ENCODE measurements at places on chromosomes 6 and 20. TPM values are rescaled to one million over a fixed set of nuclear protein-coding genes. Genes with fewer than 3 reads are reported as not detected.

Gene TTI1
- total RNA-seq = 27.2 TPM

Gene PI3
- not detected for total RNA-seq

Gene PAX1
- total RNA-seq = not detected

Gene ME1
- 12.9 TPM for total RNA-seq

Gene C2
- total RNA-seq = 5.3 TPM

Gene TCF21
- total RNA-seq = under 0.01 TPM

Gene GNRH2
- total RNA-seq = not detected

Gene ANKRD6
- total RNA-seq = 66.2 TPM

Gene RHAG
- 0.92 TPM for total RNA-seq

Gene NRSN2
- 52.4 TPM for total RNA-seq

Gene PXMP4
- total RNA-seq = 9.7 TPM

Gene PPP1R16B
- 19.6 TPM for total RNA-seq

Gene PPIL4
- total RNA-seq = 54.0 TPM

Gene TPD52L1
- 24.7 TPM for total RNA-seq

Gene SLC35D3
- total RNA-seq = 1.4 TPM

Gene CDC25B
- 10.1 TPM for total RNA-seq

All from diencephalon (tissue), 1 donor.